ENCODE measurements at places on chromosomes 12 and 14. TPM values are rescaled to one million over a fixed set of nuclear protein-coding genes. Genes with fewer than 3 reads are reported as not detected.

DNA sequence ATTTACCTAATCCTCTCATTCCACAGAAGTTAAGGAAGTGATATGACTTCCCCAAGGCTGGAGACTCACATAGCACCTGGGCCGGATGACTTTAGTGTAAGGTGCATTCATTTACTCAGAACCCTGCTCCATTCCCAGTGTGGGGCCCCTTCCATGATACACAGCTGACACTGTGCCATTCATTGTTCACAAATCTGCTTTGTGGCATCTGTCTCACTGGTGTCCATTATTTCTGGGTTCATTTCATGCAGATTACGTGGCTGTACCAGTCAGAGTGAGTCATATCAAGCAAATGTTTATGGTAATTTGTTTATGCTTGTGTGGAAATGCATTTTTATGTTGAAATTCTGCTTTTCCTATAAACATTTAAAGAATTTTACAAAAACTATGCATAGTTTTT, 5.2 kb downstream of the ANO4 start:
- H3K4me3 ChIP-seq = no peak overlapping the region
- DNase-seq = no peak
- H3K4me1 ChIP-seq = no peaks in the 10 kb centered on the region
- H3K27me3 ChIP-seq = peaks cover 10% of the 10 kb centered on the region
- H3K27ac ChIP-seq = no peak overlapping the region

BBS10 gene
- 4.6 TPM for total RNA-seq

DNA sequence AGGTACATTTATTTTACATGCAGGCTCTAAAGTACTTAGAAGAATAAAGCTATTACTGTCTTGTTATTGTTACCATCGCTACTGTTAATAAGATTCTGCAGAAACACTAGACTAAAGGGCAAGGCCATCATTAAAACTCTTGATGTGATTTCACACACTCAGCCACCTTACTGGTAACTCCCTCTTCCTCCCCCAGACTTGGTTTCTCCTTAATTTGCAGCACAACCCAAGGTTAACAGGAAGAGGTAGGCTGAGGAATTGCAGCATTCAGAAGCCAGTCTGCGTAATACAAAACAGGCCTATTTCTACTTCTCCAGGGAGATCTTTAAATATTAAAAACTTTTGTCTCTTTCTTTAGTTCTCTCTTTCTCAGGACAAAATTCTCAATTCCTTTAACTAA, 210.3 kb downstream of the BTG1 start:
- no peak overlapping the region for H3K27ac ChIP-seq
- H3K4me1 ChIP-seq = no peaks in the 10 kb centered on the region
- H3K27me3 ChIP-seq = no peaks in the 10 kb centered on the region
- no peak for DNase-seq

DNA sequence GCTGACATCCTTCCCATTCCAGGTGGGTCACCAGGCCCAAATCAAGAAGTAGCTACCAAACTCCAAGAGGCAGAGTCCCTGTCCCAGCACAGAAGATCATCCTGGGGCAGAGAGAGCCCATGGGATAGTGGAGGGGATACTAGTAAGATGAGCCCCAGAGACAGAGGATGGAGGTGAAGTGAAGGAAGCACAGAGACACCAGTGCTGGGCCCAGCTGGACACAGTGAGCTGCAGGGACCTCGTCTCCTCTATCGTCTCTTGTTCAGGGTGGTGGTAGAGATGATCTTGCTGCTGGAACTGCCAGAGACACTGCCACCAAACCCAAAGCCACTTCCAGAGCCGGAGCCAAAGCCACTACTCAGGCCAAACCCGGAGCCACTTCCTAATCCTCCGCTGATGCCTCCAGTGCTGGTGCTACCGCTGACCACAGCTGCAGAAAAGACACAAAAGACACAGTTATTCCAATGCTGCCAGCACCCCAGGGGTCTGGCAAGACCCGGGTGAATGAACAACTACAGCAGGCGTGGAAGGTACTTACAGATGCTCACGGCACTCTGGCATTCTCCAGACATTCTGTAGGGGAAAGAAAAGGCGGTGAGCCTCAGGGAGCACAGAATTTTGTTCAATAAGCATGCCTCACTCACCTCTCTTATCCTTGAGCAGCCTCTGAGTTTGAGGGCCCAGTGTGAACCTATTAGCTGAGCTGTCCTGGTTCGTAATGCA, 6.9 kb downstream of the KRT4 start:
- H3K27me3 ChIP-seq = peaks cover 5% of the 10 kb centered on the region
- no peaks in the 10 kb centered on the region for H3K36me3 ChIP-seq
- no peaks in the 10 kb centered on the region for H3K4me1 ChIP-seq
- no peak overlapping the region for H3K27ac ChIP-seq
- DNase-seq = no peak

GRCh38 chr12:19410629-19411185, 28.6 kb upstream of the AEBP2 start:
- no peaks in the 10 kb centered on the region for H3K27me3 ChIP-seq
- H3K4me1 ChIP-seq = peaks cover 4% of the 10 kb centered on the region
- H3K36me3 ChIP-seq = peaks cover 2% of the 10 kb centered on the region
- no peak overlapping the region for H3K27ac ChIP-seq

GRCh38 chr12:92426332-92426731, 276.5 kb upstream of the PLEKHG7 start:
- no peak overlapping the region for H3K27ac ChIP-seq
- no peak overlapping the region for H3K4me3 ChIP-seq
- no peak for DNase-seq

- no peaks in the 10 kb centered on the region for H3K4me1 ChIP-seq
- H3K27me3 ChIP-seq = peaks cover 8% of the 10 kb centered on the region
- no peak overlapping the region for H3K27ac ChIP-seq
- H3K4me3 ChIP-seq = no peak overlapping the region
- H3K36me3 ChIP-seq = no peaks in the 10 kb centered on the region
- DNase-seq = no peak
These were observed 29.4 kb downstream of the TSPAN9 start for GRCh38 chr12:3106579-3106978.

DNA sequence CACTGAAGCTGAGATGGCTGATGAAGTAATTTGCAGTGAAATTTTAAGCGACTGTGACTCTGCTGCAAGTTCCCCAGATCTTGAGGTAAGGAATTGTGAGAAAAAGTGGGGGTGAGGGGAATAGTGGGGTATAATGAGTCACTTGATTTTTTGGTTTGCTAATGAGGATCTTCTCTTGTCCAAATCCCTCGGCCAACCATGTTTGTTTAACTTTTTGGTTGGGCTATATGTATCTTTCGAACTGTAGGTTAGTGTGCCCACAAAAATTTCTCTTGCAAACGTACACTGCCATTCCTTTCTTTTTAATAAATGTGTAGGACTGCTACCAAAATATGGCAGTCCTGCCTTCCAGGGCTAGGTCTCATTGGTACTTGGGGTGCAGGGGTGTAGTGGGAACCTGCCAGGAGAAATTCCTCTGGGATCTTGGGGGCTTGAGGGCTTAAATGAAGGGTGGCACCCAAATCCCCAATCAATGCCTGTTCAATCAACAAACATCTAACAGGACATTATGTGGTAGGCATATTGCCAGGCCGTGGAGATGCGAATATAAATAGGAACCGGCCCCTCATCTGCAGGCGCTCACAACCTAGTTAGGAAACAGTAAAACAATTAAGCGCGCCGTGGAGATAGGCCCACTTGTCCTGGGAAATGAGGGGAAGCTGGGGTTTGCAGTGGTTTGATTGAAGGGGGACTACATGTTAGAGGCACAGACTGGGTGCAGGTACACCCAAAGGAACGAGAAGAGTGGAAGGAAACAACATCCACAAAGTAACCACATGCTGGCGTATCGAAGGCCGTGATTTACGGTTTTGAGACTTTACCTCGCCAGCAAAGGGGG, 1.3 kb upstream of the PABPN1 start:
- peak overlapping the region; percentile 91 for H3K4me3 ChIP-seq
- H3K36me3 ChIP-seq = peaks cover 26% of the 10 kb centered on the region
- H3K27ac ChIP-seq = peak overlapping the region; percentile 94
- no peak for DNase-seq
- H3K4me1 ChIP-seq = peaks cover 32% of the 10 kb centered on the region

RTL1 gene
- not detected for total RNA-seq

GRCh38 chr12:125193376-125194152, 128.3 kb downstream of the AACS start:
- H3K4me1 ChIP-seq = no peaks in the 10 kb centered on the region
- H3K27ac ChIP-seq = no peak overlapping the region
- no peaks in the 10 kb centered on the region for H3K36me3 ChIP-seq
- no peak for DNase-seq
- H3K4me3 ChIP-seq = no peak overlapping the region
- H3K27me3 ChIP-seq = peaks cover 62% of the 10 kb centered on the region

DNA sequence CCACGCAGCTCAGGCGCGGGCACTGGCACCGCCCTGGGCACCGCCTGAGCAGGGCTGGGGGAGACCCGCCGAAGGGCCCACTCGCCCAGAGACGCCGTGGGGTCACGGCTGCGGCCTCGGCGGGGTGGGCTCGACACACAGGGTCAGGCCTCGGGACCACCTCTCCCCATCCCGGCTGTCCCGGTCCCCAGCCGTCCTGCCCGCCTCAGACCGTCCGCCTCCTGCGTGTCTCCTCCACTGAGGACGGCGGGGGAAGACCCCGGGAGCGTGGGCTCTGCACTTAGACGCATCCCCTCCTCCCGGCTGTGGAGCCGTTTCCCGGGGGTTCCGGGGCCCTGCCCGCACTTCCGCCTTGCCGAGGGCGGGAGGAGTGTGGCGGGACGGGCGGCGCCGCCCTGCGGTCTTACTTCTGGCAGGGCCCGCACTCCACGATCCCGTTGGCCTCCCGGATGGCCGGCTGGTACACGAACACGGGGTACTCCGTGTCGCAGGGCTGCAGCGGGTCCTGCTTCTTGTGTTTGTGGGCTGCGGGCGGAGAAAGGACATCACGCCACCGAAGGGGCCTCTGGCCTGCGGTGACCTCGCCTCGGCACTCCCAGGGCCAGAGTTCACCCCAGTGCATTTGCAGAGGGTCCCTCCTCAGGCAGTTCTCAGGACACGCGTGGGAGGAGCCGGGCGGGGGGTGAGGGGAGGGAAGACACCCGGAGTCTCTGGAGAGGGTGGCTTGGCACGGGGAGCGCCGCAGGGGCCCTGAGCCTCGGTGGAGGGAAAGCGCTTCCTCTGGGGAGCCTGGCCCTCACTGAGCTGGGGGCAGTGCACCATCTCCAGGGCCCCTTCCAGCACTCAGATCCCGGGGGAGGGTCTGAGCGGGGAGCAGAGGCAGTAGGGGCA, 23.1 kb upstream of the LRTM2 start:
- peaks cover 7% of the 10 kb centered on the region for H3K4me1 ChIP-seq
- no peaks in the 10 kb centered on the region for H3K36me3 ChIP-seq
- peak; percentile 72 for DNase-seq
- peak overlapping the region; percentile 84 for H3K4me3 ChIP-seq
- H3K27me3 ChIP-seq = no peaks in the 10 kb centered on the region
- peak overlapping the region; percentile 73 for H3K27ac ChIP-seq

DNA sequence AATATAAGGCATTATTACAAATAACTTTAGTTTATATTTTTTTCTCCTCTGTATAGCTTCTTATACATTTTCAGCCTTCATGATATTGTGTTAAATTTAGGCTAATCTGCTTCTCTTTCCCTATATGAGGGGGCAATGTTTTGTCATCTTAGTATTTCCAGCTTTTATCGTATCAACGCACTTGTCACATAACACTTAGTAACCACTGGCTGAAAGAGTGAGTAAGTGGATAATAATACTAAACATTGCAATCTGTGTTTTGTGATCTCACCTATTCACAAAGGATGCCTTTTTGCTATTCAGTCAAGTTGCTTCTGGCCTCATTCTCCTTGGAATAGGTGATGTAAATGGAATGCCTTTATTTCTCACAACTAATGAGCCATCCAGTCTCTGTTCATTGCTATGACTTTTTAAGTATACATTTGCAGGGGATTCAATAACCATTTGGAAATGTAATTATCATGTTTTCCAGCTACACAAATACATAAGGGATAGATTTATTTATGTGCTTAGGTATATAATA, 260.9 kb downstream of the BMP4 start:
- H3K36me3 ChIP-seq = no peaks in the 10 kb centered on the region
- H3K27ac ChIP-seq = no peak overlapping the region
- no peaks in the 10 kb centered on the region for H3K4me1 ChIP-seq
- H3K4me3 ChIP-seq = no peak overlapping the region

GRCh38 chr12:95661360-95661759, 110.1 kb upstream of the USP44 start:
- peaks cover 17% of the 10 kb centered on the region for H3K27me3 ChIP-seq
- H3K4me1 ChIP-seq = no peaks in the 10 kb centered on the region
- no peak overlapping the region for H3K27ac ChIP-seq
- no peaks in the 10 kb centered on the region for H3K36me3 ChIP-seq
- no peak overlapping the region for H3K4me3 ChIP-seq

DNA sequence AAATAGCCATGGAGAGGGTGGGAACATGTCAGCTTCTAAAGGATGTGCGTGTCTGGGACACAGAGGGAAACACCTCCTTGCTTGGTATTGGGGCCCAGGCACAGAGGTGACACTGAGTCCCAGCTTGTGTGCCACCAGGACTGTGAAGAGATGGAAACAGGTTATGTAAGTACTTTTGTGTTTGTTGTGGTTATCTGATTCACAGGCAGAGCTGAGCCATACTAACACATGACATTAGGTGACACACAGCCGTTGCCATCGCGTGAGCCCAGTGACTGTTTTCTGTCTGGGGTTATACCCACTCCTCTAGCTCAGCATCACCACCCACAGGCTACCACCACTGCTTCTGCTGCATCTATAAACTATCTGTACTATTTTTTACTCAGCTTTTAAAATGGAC, 12.1 kb upstream of the FLVCR2 start:
- H3K4me1 ChIP-seq = peaks cover 66% of the 10 kb centered on the region
- H3K4me3 ChIP-seq = peak overlapping the region; percentile 4
- H3K36me3 ChIP-seq = no peaks in the 10 kb centered on the region
- peak; percentile 87 for DNase-seq
- H3K27me3 ChIP-seq = no peaks in the 10 kb centered on the region

GRCh38 chr12:12714276-12715021, 2.7 kb upstream of the CDKN1B start:
- peak; percentile 76 for DNase-seq
- H3K4me1 ChIP-seq = peaks cover 33% of the 10 kb centered on the region
- peak overlapping the region; percentile 98 for H3K27ac ChIP-seq
- H3K36me3 ChIP-seq = peaks cover 33% of the 10 kb centered on the region

GRCh38 chr14:22485649-22486048, 103.4 kb downstream of the DAD1 start:
- no peak for DNase-seq
- H3K27ac ChIP-seq = peak overlapping the region; percentile 81
- peaks cover 28% of the 10 kb centered on the region for H3K36me3 ChIP-seq
- H3K4me3 ChIP-seq = peak overlapping the region; percentile 66

DNA sequence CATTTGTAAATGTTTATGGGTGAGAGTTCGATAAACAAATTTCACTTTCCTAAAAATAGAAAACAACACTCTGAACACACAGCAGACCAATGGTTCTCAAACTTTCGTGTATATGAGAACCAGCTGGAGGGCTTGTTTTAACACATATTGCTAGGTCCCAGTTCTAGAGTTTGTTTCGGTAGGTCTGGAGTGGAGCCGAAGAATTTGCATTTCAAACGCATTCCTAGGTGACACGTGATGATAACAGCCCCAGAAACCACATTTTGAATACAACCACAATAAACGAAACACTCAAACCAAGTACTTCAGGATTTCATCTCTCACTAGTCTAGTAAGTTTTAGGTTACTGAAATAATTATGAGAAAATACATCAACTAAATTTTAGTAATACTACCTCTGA, 17.1 kb downstream of the SEC23A start:
- no peaks in the 10 kb centered on the region for H3K27me3 ChIP-seq
- H3K4me1 ChIP-seq = peaks cover 7% of the 10 kb centered on the region

WDR89 gene
- total RNA-seq = 19.5 TPM
